ENCODE measurements at places on chromosomes 7 and 10. TPM values are rescaled to one million over a fixed set of nuclear protein-coding genes. Genes with fewer than 3 reads are reported as not detected.

The SFR1 gene
- 14.9 TPM for total RNA-seq

GRCh38 chr7:158837790-158838637 is 8.7 kb upstream of the ESYT2 start:
- DNase-seq = no peak

GRCh38 chr7:142476077-142476476 is 218.2 kb upstream of the PRSS58 start:
- no peak for DNase-seq

The PKD2L1 gene
- not detected for total RNA-seq

The RBP3 gene
- total RNA-seq = not detected

- no peak for DNase-seq
Measured at GRCh38 chr10:11317936-11318670, 293.3 kb downstream of the USP6NL start.

- DNase-seq = no peak
Measured at GRCh38 chr10:132570771-132571649, 33.4 kb downstream of the INPP5A start.

DNA sequence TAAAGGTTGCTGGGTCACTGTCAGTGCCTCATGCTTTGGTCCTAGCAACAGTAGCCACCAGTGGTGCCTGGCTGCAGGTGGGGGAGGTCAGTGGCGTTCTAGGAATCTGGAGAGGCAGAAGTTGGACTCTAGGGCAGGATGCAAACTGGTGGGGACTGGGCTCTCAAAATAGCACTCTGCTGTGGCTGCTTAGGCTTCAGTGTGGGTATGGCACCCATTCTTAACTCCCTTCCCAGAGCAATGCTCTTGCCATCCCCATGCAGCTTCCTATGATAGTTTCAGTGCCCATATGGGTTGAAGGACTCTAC is 330.8 kb downstream of the PCDH15 start:
- no peak for DNase-seq

The GJD4 gene
- total RNA-seq = not detected

GRCh38 chr10:667096-667495 is 22.4 kb downstream of the DIP2C start:
- no peak for DNase-seq

The TRIL gene
- not detected for total RNA-seq

DNA sequence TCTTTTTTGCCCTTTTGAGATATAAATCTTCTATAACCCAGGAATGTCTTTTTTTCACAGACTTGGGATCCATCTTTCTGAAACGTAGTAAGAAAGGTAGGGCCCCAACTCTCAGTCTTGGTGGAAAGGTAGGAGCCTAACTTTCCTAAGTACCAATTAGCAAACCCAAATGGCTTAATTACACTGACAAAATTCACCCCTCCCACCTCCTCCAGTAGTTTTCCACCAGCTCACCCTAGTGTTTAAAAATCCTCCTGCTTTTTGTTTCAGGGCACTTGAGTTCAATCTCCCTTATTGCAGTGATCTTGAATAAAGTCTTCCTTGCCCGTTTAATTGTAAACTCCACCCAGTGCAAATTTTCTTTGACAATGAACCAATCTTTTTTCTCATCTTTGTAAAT is 600.0 kb downstream of the PHTF2 start:
- DNase-seq = no peak

DNA sequence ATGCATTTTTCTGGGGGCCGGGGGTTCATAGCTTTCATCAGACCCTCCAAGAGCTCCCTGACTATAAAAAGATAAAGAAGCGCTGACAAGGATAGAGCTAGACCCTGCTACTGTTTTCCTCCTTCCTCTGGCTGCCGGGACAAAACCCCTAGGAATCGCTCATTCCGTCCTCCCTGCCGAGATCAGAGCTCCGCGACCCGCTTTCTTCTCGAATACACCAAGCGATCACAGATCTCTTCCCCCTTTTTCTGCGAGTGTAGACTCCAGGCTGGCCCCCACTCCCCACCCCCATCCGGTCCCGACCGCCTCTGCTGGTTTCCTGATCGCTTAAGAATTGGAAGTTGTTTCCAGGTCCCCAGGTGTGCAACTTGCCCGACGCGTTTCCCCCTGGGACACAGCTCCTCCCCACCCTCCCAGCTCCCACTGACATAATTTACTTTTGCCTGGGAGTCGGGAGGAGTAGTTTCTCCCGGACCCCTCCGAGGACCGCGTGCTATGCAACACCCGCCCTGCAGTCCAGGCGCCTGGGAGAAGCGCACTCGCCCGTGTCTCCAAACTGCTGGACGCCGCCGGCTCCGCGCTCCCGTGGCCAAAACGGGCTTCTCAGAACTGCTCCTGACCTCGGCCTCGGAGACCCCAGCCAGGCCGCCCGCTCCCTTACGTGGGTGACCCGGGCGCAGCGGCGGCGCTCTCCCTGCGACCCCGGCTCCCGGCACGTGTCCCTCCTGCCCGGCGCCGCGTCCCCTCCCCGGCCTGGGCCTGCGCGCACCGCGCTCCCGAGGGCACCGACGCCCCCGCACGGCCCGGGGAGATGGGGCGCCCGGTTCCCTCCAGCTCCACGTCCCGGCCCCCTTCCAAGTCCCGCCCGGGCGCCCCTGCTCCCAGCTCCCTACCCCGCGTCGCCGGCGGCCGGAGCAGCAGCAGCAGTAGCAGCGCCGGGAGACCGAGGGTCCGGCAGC is 552 bp downstream of the IL15RA start:
- peak; percentile 76 for DNase-seq

DNA sequence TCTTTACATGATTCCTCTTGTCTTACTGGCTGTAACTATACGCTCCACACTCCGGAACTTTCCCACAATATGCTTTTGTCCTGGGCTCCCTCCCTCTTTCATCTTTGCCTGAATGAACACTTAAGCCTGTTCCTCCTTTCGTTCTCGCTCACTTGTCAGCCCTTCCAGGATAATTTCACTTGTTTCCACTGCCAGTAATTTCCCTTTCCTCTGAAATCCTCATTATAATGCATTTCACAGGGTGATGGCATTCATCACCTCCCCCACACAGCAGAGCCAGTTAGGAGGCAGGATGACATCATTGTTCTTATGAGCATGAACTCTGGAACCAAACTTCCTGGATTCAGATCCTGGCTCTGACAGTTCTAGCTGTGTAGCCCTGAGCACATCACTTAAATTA is 372.6 kb downstream of the GPR158 start:
- no peak for DNase-seq

DNA sequence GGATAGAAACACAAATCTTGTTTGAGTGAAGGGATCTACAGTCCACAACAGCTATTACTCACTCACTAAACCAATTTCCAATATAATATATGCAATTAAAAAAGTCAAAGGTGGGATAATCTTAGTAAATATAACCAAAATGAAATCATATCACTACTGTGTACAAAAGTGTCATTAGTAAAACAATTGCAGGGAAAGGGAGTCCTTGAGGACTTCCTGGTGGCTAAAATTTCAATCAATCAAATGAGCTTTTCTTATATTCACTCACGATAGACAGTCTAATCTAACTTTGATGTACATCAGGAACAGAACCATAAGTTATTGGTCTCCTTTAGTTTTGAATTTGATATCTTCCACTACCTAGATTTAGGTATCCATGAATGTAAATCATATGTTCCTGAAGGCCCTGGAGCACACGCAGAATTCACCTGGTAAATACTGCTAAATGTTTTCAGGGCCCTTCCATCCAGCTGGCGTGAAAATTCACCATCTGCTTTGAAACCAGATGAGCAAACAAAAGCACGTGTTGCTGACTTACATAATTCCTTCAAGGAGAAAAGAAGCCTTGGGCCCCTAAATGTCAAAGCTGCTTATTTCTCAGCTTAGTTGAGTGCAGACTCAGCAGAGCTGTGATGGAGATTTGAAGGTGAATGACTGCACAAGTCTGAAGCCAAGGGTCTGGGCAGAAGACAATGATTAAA is 159.3 kb upstream of the TMEM196 start:
- DNase-seq = no peak

The EGR2 gene
- 21.6 TPM for total RNA-seq

The FASTK gene
- total RNA-seq = 79.5 TPM

The LRRC18 gene
- not detected for total RNA-seq

Data from activated CD8-positive, alpha-beta memory T cell treated with anti-CD3 and anti-CD28 coated beads, Interleukin-2, amount 10 ng/mL, durations not matched to agents 7 days and 5 days (primary cell).